A549 treated with CORT108297 at 1 μM for 4 hours (cell line): ENCODE measurements at places on chromosomes 12 and 14. TPM values are rescaled to one million over a fixed set of nuclear protein-coding genes. Genes with fewer than 3 reads are reported as not detected.

ADAMTS20 gene
- not detected in 5 replicates for total RNA-seq

LRFN5 gene
- total RNA-seq = not detected in 5 replicates

BDKRB1 gene
- 0.81 to 1.1 TPM (median 0.86 TPM) in 5 replicates for total RNA-seq

EML5 gene
- total RNA-seq = 0.47 to 0.76 TPM (median 0.63 TPM) in 5 replicates

SNW1 gene
- total RNA-seq = 70.7 to 86.9 TPM (median 75.0 TPM) in 5 replicates

SPX gene
- total RNA-seq = 1.9 to 2.9 TPM (median 2.5 TPM) in 5 replicates

GPD1 gene
- total RNA-seq = 0.13 to 0.30 TPM (median 0.19 TPM) in 5 replicates

TSHR gene
- not detected in 5 replicates for total RNA-seq

LRRC10 gene
- not detected in 5 replicates for total RNA-seq

CMKLR1 gene
- 0.03 TPM in 1 of 5 replicates, not detected in the others for total RNA-seq

CEBPE gene
- not detected in 5 replicates for total RNA-seq

STAB2 gene
- 0.01 TPM in 1 of 5 replicates, not detected in the others for total RNA-seq

GLIPR1L1 gene
- not detected in 5 replicates for total RNA-seq

PDE3A gene
- total RNA-seq = 2.4 to 4.3 TPM (median 3.7 TPM) in 5 replicates

PTCSC3 gene
- total RNA-seq = not detected in 5 replicates

BORCS5 gene
- total RNA-seq = 7.5 to 10.2 TPM (median 8.9 TPM) in 5 replicates

CLEC14A gene
- not detected in 5 replicates for total RNA-seq

PLEKHG7 gene
- 0.06 to 0.14 TPM (median 0.06 TPM) in 3 of 5 replicates, not detected in the others for total RNA-seq

NFE2 gene
- total RNA-seq = 0.11 to 0.14 TPM (median 0.12 TPM) in 3 of 5 replicates, not detected in the others

LIMA1 gene
- total RNA-seq = 6.2 to 9.8 TPM (median 6.7 TPM) in 5 replicates

NFATC4 gene
- 0.10 to 0.41 TPM (median 0.23 TPM) in 5 replicates for total RNA-seq

SERPINA9 gene
- total RNA-seq = 0.08 TPM in 1 of 5 replicates, not detected in the others

TMPO gene
- 71.4 to 107 TPM (median 85.9 TPM) in 5 replicates for total RNA-seq

OAS3 gene
- total RNA-seq = 22.3 to 31.0 TPM (median 27.9 TPM) in 5 replicates

TPH2 gene
- total RNA-seq = 0.03 to 0.07 TPM in 2 of 5 replicates, not detected in the others

SMARCD1 gene
- 56.6 to 75.9 TPM (median 72.8 TPM) in 5 replicates for total RNA-seq

CIT gene
- total RNA-seq = 10.1 to 14.6 TPM (median 12.3 TPM) in 5 replicates

ZC2HC1C gene
- 3.4 to 3.6 TPM (median 3.5 TPM) in 5 replicates for total RNA-seq

SYNDIG1L gene
- total RNA-seq = 0.05 TPM in 1 of 5 replicates, not detected in the others

TMTC3 gene
- 7.8 to 13.4 TPM (median 11.3 TPM) in 5 replicates for total RNA-seq

AMIGO2 gene
- 94.6 to 163 TPM (median 140 TPM) in 5 replicates for total RNA-seq

TAS2R9 gene
- total RNA-seq = not detected in 5 replicates

TMEM116 gene
- total RNA-seq = 5.2 to 7.1 TPM (median 5.6 TPM) in 5 replicates

ARL1 gene
- total RNA-seq = 59.7 to 67.4 TPM (median 64.7 TPM) in 5 replicates

PTGER2 gene
- 1.6 to 2.5 TPM (median 1.8 TPM) in 5 replicates for total RNA-seq

ZDHHC22 gene
- total RNA-seq = 0.20 to 0.46 TPM (median 0.34 TPM) in 5 replicates

KLHDC1 gene
- total RNA-seq = 0.17 to 0.46 TPM (median 0.36 TPM) in 5 replicates

VEZT gene
- total RNA-seq = 55.0 to 79.8 TPM (median 63.9 TPM) in 5 replicates

FAIM2 gene
- total RNA-seq = 0.02 TPM in 1 of 5 replicates, not detected in the others

KRT85 gene
- total RNA-seq = 0.02 to 0.06 TPM (median 0.05 TPM) in 3 of 5 replicates, not detected in the others

CARMIL3 gene
- 0.40 to 0.58 TPM (median 0.50 TPM) in 5 replicates for total RNA-seq

LMO3 gene
- total RNA-seq = not detected in 5 replicates
